CD4-positive, alpha-beta T cell (primary cell): ENCODE measurements at places on chromosomes 13 and 19.

GRCh38 chr19:52397310-52398080 lies at the start of gene ZNF528:
Gene ZNF528 (plus strand): TSS chr19:52397849. CDS start chr19:52402014, 4,165 bp downstream.
- DNase-seq = peak; percentile 88

DNA sequence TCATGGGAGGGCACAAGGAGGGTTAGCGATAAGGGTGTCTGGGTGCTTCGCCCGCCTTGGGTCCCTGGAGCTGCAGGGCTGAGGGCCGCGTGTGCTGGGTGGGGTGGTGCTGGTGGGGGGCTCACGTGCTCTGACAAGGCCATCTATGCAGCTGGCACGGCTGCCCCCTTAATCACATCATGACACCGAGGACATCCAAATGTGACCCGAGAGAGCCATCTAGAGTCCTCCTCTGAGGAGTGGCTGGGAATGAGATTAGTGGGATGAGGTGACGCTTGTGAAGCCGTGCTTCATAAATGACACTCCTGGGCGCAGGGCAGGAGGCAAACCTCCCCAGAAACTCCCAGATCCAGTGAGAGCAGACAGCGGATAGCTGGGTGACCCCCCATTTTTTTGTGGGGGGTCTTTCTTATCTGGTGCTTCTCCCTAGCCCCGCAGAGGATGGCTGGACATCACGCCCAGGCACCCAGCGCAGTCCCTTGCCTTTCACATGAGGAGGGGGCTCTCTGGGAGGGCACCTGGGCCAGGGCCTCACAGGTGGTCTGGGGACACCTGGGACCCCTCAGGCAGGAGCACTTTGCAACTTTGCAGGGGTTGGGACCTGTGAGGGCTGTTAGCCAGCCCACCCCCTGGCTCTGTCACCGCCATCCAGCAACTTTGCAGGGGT lies 6.6 kb downstream of the FZR1 start:
- no peak for DNase-seq

DNA sequence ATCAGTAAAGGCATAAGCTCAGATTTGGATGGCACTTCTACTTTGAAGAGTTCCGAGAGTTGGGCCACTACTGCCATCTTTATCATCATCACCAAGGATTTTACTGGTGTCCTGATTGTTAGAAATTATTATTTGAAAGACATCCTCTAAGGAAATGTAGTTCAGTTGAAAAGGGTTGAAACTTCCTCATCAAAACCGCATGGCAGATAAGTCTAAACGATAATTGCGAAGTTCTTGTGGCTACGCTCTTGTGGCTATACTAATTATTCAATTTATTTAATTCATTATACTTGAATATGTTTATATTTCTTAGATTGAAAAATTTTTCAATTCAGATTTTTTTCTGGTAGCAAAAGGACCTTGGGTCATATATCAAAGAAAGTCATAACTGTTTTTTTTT lies 22.4 kb downstream of the TNFRSF19 start:
- no peak for DNase-seq

- no peak for DNase-seq
Observed at GRCh38 chr19:39915101-39915847, 19.2 kb downstream of the FCGBP start.

- no peak for DNase-seq
Observed at GRCh38 chr13:105918842-105919741, 616.4 kb downstream of the EFNB2 start.

GRCh38 chr13:93788456-93788855 lies 561.8 kb downstream of the GPC6 start:
- no peak for DNase-seq

DNA sequence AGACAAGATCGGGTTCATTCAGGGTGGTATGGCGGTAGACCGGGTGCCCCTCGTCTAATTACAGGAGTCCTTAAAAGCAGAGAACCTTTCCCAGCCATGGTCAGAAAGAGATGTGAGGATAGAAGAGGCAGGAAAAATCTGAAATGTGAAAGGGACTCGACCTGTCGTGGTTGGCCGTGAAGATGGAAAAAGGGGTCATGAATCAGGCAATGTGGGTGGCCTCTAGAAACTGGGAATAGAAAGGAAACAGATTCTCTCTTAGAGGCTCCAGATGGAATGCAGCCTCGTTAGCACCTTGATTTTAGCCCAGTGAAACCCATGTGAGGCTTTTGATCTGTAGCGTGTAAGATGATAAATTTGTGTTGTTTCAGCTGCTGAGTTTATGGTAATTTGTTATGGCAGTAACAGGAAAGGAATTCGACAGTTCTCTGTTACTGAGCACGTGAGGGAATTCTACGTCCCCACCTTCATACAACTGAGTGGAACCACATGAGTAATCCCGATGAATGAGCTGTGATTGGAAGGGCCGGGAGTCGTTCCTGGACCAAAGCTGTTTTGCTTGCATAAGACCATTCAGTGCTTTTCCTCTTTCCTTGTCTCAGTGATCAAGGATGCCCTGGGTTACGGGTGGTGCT lies 11.0 kb upstream of the CA11 start:
- DNase-seq = no peak
